ENCODE measurements at places on chromosomes 16 and 17. TPM values are rescaled to one million over a fixed set of nuclear protein-coding genes. Genes with fewer than 3 reads are reported as not detected.

CNTNAP4 gene
- total RNA-seq = not detected

MYH3 gene
- total RNA-seq = 0.07 TPM

CCL1 gene
- total RNA-seq = not detected

PRSS21 gene
- total RNA-seq = not detected

LDHD gene
- 1.6 TPM for total RNA-seq

NPIPA7 gene
- 0.78 TPM for total RNA-seq

PIRT gene
- not detected for total RNA-seq

TTLL6 gene
- total RNA-seq = not detected

SLFN14 gene
- total RNA-seq = not detected
